ENCODE measurements at places on chromosomes 3 and 15.

DNA sequence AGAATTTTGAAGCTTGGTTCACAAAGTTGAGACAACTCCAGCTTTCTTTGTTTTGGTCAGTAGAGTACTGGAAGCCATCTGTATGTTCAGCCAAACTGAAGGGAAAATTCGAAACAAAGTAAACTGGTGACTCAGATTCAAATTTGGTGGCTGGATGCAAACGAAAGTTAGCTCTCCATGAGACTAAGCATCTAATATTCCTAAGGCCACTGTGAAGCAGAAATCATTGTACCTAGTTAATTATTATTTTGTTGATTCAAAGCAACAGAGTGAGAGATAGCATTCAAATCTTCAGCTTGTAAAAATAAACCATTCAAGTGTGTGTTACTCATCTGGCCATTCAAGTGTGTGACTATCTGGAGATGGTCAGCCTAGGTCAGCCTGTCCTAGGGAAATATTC lies 42.1 kb downstream of the NR2F2 start:
- no peak for DNase-seq

DNA sequence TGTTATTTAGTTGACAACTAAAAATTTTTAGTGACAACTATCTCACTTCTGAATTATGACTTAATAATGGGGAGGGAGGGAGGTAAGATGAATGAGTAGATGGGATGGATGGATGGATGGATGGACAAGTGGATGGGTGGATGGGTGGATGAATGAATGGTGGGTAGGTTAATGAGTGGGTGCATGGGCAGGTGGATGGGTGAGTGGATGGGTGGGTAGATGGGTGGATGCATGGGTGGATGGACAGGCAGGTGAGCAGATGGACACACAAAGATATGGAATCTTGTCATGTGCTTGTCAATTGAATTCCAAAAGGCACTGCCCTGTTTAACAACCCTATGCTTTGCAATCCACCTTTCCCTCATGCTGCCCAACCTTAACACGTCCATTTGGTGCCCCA lies 41.5 kb downstream of the KLHL25 start:
- DNase-seq: no peak

DNA sequence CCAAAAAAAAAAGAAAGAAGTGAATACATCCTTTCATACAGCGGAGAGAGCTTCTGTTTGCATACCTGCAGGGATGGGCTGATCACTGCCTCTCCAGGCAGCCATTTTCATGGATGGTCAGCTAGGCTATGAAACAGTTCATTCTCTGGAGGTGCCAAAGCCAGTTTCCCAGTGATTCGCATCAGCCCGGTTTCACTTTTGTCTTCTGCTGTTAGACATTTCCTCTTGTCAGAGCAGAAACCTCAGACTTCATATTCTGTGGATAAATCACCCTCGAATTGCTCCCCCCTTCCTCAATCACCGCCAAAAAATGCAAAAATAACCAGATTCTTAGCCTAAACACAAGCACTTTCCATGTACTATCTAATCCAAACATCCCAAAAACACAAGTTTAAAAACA lies 225.6 kb downstream of the ADAMTS9 start:
- DNase-seq: no peak

DNA sequence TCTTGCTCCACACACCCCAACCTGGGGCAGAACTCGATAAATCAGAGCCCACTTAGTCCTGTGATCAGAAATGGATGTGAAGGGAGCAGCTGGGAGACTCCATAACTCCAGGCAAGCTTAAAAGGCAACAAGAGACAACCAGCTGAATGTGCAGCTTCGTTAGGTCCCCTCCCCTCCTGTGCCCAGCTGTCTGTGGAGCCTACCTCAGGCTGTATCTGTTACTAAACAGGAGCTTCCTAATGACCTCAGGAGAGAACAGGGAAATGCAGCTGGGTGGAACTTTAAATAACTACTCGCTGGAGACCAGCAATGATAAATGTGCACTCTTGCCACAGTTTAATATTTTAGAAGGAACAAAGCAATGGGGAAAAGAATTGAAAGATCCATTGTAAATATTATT lies 25.9 kb downstream of the SLC9A9 start:
- DNase-seq: no peak

DNA sequence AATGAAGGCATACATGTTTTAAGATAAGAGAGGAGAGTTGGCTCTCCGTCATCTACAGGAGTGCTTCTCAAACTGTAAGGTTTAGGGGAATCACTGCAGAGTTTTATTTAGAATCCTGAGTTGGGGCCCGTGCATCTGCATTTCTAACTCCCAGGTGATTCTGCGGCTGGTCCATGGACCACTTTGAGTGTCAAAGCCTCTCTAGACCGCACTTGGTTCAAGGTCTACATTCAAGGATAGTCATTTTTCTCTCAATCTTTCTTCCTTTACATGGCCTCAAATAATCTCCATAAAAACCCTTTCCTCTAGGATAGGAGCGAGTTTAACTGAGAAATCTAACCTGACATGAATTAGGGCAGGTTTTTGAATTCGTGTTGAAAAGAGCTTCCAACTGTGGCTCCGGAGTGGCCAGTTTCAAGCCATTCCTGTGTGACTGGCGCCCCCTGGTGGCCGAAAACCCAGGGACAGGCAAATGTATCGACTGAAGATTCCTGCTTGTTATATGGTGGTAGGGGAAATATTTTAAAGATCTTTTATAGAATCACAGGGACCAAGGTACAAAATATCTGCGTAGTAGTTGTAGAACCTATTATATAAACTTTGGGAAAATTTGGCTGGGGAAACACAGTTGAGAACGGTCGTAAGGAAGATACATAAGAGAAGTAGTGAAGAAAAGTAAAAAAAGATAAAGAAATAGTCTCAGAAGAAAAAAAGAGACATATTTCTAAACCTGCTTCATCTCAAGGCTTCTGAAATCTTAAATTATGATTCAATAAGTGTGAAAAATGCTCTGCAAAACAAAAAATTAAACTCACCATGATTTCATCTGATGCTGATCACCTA lies 11.9 kb downstream of the GABRR3 start:
- peak; percentile 97 for DNase-seq

Data from stimulated activated CD4-positive, alpha-beta T cell treated with anti-CD3 and anti-CD28 coated beads, Interleukin-4, amount 100 ng/mL, for 4 hours (primary cell).